Ecto neural progenitor cell (in vitro differentiated cells): ENCODE measurements at places on chromosomes 7 and 10.

DNA sequence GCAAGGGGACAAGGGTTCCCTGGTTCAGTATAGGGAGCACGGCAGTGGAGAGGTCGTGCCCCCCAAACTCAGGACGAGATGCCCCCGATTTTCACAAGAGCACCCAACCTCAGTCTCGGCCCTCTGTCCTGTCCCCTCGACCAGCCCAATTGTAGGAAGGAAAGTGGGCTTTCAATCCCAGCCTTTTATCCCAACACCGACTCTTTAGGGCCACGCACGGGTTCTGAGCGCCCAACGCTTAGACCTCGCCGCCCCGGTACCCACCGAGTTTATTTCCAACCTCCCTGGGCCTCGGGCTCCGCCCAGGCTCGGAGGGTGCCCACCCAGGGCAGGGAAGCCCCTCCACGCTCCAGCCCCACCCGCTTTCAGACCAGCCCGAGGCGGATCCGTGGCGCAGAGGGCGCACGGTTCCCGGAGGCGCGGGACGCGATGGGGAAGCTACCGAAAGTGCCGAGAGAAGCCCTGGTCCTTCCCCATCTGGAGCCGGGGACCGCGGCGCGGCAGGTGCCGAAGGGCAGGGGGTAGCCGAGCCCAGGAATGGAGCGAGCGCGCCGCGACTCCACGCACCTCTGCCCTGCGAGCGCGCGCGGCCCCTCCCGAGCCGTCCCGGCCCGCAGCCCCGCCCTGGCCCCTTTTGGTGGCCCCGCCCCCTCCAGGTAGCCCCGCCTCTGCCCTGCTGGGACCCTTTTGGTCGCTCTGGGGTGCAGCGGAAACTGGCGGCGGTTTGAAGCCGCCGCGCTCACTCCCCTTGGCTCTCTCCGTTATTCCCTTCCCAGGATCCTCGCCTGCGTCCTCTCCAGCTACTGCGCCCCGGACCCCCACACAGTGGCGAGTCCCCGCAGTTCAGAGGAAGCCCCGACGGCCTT lies 20.4 kb downstream of the GRID2IP start:
- DNase-seq, result peak; percentile 78

DNA sequence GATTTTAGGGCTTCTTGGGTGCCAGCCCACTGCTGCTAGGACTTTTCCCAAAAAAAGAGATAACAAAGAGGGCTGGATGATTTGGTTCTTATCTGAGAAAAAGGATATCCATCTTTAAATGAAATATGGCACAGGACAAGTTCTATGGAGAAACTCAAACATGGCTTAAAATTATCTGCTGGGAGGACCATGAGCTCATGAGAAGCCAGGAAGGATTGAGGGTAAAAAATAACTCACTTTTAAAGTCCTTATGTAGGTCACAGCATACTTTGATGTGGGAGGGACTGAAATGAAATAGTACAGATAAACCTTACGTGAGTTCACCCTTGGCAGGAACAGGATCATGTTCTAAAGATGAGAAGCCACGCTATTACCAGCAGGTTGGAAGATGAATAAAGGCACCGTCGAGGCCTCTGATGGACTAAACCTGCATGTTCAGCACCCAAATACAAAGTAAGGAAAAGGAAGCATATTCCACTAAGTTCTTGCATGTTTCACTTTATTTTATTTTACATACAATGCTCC lies 369.2 kb upstream of the KLF6 start:
- DNase-seq, result no peak

DNA sequence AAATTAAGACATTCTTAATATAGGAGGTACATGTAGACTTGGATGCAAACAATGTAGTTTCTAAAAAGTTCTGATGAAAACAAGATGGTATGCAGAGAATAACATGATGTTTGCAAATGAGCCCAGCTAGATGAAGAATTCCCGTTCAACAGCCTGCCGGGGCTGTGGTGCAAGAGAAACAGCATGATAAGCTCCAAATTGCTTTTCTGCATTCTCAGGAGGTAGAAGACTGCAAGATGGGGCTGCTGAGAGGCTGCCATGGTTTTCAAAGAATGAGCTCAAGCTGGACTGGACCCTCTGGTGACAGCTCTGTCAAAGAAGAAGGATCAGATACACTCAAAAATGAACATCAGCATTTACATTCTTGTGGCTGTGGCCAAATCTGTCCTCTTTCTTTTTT lies 73.4 kb upstream of the PALS2 start:
- no peak for DNase-seq

GRCh38 chr7:123305840-123306375 lies 106.1 kb upstream of the SLC13A1 start:
- DNase-seq, result no peak

DNA sequence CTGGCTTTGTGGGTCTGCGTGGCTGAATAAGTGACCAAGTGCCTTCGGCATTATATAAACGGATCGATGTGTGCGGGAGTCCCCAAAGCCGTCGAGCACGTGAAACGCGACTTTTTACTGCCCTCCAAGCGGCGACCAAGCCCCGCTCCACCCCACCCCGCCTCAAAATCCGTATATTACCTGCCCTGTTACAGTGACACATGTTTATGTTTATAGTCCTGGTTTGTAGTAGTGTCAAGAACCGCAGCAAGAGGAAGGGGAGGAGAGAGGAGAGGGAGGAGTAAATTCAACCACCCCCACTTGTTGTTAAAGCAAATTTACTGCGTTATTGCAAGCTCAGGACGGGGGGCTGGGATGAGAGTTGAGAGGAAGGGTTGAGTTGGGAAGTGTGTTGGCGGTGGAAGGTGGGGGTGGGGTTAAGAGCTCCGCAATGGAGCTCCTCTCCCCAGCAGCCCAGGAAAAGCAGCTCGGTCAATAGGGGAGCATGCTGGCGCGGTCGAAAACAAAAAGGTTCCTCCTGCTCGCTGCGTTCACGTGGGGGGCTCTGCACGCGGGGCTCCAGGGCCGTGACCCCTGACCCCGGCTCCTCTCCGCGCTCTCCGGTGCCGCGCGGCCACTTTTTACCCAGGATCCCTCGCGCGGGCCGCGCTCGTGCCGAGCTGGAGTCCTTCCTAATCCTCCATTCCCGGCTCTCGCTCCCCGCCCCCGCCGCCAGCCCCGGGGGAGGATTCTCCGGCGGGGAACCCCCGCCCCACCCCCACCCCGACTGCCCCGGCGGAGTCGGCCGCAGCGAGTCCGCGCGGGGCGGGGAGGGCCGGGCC lies at the start of gene SKIDA1:
TSS of gene SKIDA1 (minus strand) at position 316 of the 821 bp plus-strand sequence. CDS start 7,860 bp downstream, outside the sequence.
- peak; percentile 98 for DNase-seq

- no peak for DNase-seq
These were observed 4.9 kb upstream of the RRP12 start for GRCh38 chr10:97406064-97406463.

DNA sequence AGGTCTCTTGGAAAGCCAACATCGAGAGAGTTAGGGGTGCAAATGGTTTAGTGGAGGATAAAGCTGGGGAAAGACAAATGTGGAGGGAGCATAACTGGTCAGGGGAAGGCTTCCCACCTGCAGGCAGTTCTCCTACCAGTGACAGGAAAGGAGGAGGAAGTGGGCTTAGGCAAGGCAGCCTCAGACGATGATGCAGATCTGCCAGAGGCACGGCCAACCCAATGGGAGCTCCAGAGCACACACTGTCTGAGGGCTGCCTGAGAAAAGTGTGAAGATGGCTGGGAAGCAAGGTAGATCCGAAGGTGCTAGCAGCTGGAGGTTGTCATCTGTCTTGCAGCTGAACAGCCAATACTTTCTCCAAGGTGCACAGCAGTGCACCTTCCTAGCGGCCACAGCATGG lies 178.8 kb downstream of the C7orf25 start:
- no peak for DNase-seq

DNA sequence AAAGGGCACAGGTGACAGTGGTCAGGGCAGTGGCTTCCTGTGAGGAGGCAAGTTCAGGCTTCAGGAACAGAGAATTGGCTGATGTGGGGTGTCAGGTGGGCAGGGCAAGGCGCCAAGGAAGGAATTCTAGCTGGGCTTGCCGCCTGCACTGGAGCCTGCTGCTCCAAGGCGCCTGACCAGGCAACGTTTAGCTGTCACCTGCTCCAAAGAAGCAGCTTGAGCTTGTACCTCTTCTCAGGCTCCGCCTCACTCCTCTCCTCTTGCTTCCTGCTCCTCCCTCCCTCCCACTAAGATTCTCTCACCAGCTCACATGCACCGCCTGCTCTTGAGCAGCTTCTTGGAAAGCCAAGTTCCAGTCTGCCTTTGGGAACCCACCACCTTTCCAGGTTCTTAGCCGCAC lies 187.4 kb upstream of the GRB10 start:
- no peak for DNase-seq

- DNase-seq, result peak; percentile 58
These were observed 74.1 kb upstream of the HDAC9 start for GRCh38 chr7:18421297-18422002.

DNA sequence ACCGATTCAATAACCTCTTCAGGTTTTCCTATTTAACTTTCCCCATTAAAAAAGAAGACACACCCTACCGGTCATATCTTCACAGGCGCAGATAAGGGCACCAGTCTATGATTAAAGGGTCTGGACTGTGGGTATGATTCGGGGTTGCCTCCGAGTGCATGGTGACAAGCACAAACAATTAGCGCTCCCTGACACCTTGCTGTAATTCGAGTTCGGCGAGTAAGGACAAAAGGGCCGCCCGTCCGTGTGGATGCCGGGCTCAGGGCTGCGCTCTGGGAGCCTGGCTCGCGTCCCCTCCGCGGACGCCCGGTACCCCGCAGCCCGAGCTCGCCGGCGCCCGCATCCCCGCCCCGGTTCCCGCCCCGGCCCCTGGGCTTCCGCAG lies 111.9 kb upstream of the RHEB start:
- no peak for DNase-seq

DNA sequence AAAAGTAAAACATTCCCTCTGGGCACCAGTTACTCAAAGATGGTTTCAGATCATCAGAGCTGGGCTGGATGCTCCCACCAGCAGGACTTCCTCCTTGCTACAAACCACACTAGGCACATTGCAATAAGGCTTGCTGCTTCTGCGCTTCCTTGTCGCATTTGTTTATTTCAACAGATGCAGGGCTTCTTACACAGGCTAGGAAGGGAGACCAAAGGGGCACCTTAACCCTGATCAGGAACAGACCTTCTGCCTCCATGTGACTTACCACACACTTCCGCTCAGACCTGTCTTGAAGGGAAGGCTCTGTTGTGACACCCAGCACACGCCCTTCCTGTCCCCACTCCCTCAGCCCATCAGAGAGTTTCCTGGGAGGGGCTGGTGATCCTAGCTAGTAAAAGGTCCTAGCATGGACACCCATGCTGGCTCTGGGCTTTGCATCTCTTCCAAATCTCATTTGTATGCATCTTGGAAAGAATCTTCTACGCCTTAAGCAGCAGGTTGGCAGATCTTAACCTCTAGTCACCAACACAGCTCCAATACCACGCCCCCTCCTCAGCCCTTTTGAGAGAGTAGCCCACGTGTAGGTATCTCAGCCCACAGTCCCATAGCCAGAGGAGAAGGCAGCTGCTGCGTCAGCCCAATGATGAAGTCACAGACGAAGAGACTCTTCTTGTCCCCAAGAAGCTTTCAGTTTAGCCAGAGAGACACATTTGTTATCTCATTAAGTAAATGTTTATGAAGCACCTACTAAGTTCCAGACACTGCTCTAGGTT lies 47.1 kb upstream of the SVIL start:
- DNase-seq, result no peak

DNA sequence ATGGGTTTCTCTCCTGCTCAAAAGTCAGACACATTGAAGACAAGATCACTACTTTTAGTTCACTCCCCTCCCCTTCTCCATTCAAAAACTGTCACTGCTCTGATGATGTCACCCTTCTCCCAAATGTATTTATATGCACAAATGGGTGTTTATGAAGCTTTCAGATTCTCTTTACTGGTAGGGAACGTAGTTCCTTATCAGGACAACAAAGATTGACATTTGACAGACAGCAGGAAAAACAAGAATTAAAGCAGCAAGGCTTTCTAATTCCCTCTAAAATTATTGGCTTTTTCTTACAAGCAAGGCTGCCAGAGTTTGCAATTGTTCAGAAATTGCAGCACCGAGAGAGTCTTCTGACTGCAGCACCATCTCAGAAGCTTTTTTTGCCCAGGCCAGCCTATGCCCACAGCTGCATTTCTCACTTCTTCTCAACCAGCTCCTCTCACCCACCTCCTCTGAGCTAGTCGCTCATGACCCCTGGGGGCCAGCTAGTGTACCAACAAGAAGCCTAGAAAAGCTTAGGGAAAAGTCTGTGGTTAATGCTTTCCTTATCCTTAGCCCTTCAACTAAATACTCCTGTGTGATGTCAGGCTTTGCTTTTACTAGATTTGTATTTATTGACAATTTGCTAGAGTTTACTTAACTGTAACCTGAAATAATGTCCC lies 265.1 kb downstream of the HTR7 start:
- peak; percentile 74 for DNase-seq

DNA sequence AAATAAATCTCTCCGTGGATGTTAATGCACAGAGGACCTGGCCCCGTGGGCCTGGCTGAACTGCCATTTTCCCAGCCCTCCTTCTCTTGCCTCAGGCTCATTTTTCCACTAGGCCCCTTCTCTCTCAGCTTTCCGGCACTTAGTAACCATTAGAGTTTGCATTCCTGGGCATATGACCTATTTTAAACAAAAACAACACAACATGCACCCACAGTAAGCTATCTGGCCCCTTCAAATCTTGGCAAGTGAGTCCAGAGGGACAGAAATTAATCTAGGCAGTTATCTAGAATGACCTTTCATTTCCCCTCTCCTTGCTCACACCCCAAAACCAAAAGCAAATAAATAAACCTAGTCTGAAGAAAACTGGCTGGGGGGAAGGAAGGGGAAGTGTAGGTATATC lies 11.7 kb downstream of the FBXW4 start:
- DNase-seq, result no peak

DNA sequence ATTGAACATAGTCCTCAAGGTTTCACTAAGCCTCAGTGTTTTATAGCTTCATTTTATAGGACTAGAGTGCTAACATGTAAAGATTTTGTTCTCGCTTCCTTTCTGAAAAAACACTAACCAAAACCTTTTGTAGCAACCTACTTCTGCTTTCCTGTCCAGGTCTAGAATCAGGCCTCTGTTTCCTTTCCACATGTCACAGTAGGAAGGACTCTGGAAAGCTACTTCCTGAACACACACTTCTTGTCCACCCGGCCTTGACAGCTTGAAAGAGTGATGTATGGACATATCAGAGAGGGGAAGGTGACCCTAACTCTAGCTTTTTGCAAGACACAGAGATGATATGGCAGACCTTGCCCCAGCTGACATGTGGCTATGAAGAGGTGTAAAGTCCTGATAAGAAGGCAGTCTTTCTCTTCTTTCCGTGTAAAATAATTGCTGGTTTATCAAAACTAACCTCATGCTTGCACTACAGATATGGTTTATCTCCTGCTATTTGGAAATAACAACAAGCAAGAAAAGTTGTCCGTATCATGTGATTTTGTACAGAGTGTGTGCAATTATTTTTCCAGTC lies 175.4 kb downstream of the SKAP2 start:
- no peak for DNase-seq

DNA sequence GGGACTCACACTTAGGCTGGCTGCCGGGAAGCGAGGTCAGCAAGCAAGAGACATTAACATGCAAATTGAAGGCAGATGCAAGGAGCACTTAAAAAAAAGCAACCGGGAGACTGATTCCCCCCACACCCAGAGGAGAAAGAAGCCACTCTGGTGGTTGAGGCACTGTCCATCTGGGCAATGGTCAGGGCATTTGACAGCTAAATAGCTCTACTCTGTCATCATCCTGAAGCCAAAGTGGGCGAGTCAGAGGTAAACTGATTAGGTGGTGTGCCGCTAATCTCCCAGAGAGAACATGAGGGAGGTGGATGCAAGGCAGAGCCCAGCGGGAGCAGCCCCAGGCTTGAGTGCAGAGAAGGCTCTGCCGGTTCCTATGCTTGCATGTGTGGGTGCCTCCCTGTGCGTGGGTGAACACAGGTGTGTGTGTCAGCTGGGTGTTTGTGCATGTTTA lies 100.6 kb downstream of the PLXNA4 start:
- no peak for DNase-seq
